Ovary (tissue), 10 donors: ENCODE measurements at places on chromosomes 4 and X. TPM values are rescaled to one million over a fixed set of nuclear protein-coding genes. Genes with fewer than 3 reads are reported as not detected.

The EVC2 gene
- 14.2 TPM for total RNA-seq

The MORF4L2 gene
- total RNA-seq, result 603 TPM

The ELF4 gene
- total RNA-seq, result 24.2 TPM

The CXCL1 gene
- total RNA-seq, result 1.5 TPM

The NKX6-1 gene
- 0.23 TPM for total RNA-seq

The GPR173 gene
- 12.0 TPM for total RNA-seq

The FAM184B gene
- not detected for total RNA-seq

The MAGEB3 gene
- not detected for total RNA-seq

The MAGIX gene
- total RNA-seq, result 22.5 TPM

The VCX2 gene
- not detected for total RNA-seq

The IRAK1 gene
- 53.5 TPM for total RNA-seq

The ELK1 gene
- total RNA-seq, result 44.7 TPM

DNA sequence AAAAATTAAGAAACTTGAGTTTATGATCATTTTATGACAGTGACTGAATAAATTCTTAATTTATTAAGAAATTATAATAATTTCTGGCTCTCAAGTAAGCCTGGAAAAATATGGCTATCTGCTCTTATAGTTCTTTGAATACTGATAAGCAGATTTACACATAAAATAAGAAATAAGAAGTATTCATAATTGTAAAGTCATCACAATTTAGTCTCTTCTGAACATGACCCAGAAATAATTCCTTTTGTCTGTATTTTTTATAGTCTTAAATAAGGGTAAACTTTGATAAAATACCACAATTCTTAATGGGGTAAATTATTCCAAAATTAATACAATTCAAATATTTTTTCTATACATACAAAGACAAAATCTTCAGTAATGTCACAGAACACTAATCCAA is 72.7 kb downstream of the ANKRD17 start:
- no peaks in the 10 kb centered on the region for H3K27me3 ChIP-seq
- H3K27ac ChIP-seq, result no peak overlapping the region
- H3K36me3 ChIP-seq, result no peaks in the 10 kb centered on the region
- DNase-seq, result no peak
- H3K4me3 ChIP-seq, result no peak overlapping the region

- H3K4me3 ChIP-seq, result no peak overlapping the region
- H3K27ac ChIP-seq, result peak overlapping the region; percentile 57
- H3K36me3 ChIP-seq, result no peaks in the 10 kb centered on the region
- no peaks in the 10 kb centered on the region for H3K4me1 ChIP-seq
- H3K27me3 ChIP-seq, result no peaks in the 10 kb centered on the region
- no peak for DNase-seq
These were observed 73.0 kb upstream of the CLCN4 start for GRCh38 chrX:10083809-10084208.

DNA sequence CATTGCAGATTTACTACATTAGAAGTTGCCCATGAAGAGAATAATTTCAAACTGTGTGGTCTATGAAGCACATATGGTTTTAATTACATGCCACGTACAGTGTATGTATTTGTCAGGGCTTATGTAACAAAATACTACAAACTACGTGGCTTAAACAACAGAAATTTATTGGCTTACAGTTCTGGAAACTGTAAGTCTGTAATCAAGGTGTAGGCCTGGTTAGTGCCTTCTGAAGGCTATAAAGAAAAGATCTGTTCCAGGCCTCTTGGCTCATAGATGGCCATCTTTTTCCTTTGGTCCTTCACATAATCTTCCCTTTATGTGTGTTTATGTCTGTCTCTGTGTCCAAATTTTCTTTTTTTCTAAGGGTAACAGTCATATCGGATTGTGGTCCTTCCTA is 1160.2 kb downstream of the FAM133A start:
- no peak overlapping the region for H3K4me3 ChIP-seq
- no peak for DNase-seq
- no peaks in the 10 kb centered on the region for H3K36me3 ChIP-seq
- H3K27ac ChIP-seq, result no peak overlapping the region

- no peaks in the 10 kb centered on the region for H3K27me3 ChIP-seq
- no peak overlapping the region for H3K4me3 ChIP-seq
- DNase-seq, result no peak
- no peaks in the 10 kb centered on the region for H3K4me1 ChIP-seq
- H3K27ac ChIP-seq, result no peak overlapping the region
- no peaks in the 10 kb centered on the region for H3K36me3 ChIP-seq
These were observed 15.9 kb downstream of the IL15 start for GRCh38 chr4:141652161-141652778.

GRCh38 chr4:149986917-149987316 is 91.3 kb upstream of the DCLK2 start:
- H3K4me3 ChIP-seq, result no peak overlapping the region
- DNase-seq, result no peak
- no peaks in the 10 kb centered on the region for H3K27me3 ChIP-seq

DNA sequence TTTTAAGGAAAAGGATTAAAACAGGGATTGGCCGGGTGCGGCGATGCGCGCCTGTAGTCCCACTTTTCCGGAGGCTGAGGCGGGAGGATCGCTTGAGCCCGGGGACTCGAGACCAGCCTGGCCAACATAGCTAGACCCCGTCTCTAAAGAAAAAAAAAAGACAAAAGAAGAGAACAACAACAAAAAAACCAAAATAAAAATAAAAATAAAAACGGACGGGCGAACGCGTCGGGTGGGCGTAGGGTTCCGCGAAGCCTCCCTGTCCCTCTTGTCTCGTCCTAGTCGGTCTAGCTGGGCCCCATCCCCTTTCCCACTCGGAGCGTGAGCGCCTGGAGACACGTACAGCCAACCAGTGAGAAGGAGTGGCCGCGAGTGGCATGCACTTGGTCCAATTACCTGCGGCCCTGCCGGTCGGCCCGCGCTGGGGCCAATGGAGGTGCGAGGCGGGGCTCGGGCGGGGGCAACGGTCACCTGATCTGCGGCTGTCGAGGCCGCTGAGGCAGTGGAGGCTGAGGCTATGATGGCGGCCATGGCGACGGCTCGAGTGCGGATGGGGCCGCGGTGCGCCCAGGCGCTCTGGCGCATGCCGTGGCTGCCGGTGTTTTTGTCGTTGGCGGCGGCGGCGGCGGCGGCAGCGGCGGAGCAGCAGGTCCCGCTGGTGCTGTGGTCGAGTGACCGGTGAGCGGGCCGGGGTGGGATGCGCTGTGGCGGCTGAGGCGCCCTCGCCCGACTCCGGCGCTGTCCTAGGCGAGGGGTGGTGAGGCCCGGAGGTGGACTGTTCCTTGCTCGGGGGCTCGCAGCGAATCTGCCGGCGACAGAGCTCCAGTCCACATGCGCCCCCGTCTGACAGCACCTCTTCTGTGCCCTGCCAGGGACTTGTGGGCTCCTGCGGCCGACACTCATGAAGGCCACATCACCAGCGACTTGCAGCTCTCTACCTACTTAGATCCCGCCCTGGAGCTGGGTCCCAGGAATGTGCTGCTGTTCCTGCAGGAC is at the start of gene ATP6AP1:
ATP6AP1 (plus strand) TSS at position 502 of the 996 bp plus-strand sequence; CDS start at position 518, 16 bp downstream.
- no peaks in the 10 kb centered on the region for H3K4me1 ChIP-seq
- H3K4me3 ChIP-seq, result peak within 1 kb of the TSS; percentile 51
- no peaks in the 10 kb centered on the region for H3K27me3 ChIP-seq
- peak; percentile 94 for DNase-seq

GRCh38 chr4:21921526-21922180 is 26.9 kb downstream of the KCNIP4 start:
- H3K4me1 ChIP-seq, result no peaks in the 10 kb centered on the region
- no peak overlapping the region for H3K27ac ChIP-seq
- H3K36me3 ChIP-seq, result no peaks in the 10 kb centered on the region
- no peak overlapping the region for H3K4me3 ChIP-seq
- H3K27me3 ChIP-seq, result no peaks in the 10 kb centered on the region
- DNase-seq, result no peak

GRCh38 chr4:117770269-117771102 is 263.8 kb upstream of the NDST3 start:
- no peaks in the 10 kb centered on the region for H3K27me3 ChIP-seq
- no peak overlapping the region for H3K27ac ChIP-seq
- H3K4me1 ChIP-seq, result no peaks in the 10 kb centered on the region

DNA sequence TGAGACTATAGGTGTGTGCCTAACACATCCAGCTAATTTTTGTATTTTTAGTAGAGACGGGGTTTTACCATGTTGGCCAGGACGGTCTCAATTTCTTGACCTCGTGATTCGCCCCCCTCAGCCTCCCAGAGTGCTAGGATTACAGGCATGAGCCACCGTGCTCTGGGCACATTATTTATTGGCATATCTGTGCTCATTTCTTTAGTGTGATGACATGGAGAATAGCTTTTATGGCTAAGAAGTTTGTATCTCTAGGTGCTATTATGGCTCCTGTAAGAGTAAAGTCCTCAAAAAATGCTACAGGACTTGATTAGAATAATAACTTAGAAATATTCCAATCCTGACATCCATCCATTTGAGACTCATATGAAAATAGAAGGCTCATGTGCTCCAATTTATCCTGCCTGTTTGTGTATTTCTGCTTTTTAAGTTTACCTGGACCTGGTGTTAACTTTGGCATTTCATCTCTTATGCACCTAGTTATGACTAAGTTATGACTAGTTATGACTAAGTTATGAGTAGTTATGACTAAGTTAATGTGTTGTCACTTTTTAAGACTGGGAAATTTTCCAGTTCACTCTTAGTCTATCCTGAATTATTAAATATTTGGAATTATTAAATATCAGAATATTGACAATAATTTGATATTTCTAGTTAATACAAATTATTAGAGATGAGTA is 36.4 kb upstream of the UNC5C start:
- H3K27ac ChIP-seq, result no peak overlapping the region
- DNase-seq, result no peak
- H3K4me3 ChIP-seq, result no peak overlapping the region
- no peaks in the 10 kb centered on the region for H3K4me1 ChIP-seq
- no peaks in the 10 kb centered on the region for H3K27me3 ChIP-seq

GRCh38 chr4:78951862-78952472 is 12.7 kb upstream of the PAQR3 start:
- no peaks in the 10 kb centered on the region for H3K36me3 ChIP-seq
- H3K27me3 ChIP-seq, result no peaks in the 10 kb centered on the region
- no peak overlapping the region for H3K4me3 ChIP-seq
- no peak overlapping the region for H3K27ac ChIP-seq
- no peaks in the 10 kb centered on the region for H3K4me1 ChIP-seq
- DNase-seq, result no peak

- no peaks in the 10 kb centered on the region for H3K36me3 ChIP-seq
- no peaks in the 10 kb centered on the region for H3K4me1 ChIP-seq
- no peak overlapping the region for H3K4me3 ChIP-seq
- DNase-seq, result no peak
- H3K27me3 ChIP-seq, result no peaks in the 10 kb centered on the region
- no peak overlapping the region for H3K27ac ChIP-seq
These were observed 51.2 kb downstream of the TIGD2 start for GRCh38 chr4:89162496-89162895.

- H3K36me3 ChIP-seq, result no peaks in the 10 kb centered on the region
- H3K4me3 ChIP-seq, result no peak overlapping the region
- H3K4me1 ChIP-seq, result no peaks in the 10 kb centered on the region
- no peaks in the 10 kb centered on the region for H3K27me3 ChIP-seq
- no peak overlapping the region for H3K27ac ChIP-seq
- DNase-seq, result no peak
These were observed 14.2 kb downstream of the SEC24D start for GRCh38 chr4:118821590-118822293.

DNA sequence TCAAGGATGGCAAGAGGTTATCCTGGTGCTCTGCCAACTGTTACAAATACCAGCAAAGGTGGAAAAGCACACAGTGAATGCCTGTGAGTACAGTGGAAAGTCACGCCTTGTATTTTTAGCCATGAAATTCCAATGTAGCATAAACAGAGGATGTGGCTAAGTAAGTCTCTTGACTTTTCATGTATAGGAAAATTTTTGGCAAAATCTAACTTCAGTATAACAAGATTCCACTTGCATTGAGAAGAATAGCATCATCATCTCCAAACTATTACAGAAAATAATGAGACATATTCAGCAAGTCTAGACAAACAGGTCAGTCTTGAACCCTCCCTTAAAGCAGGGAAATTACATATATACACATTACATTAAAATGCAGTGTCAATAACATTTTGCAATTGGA is 7.9 kb downstream of the SLC10A6 start:
- DNase-seq, result no peak
- H3K4me1 ChIP-seq, result no peaks in the 10 kb centered on the region
- H3K27me3 ChIP-seq, result no peaks in the 10 kb centered on the region
- no peak overlapping the region for H3K4me3 ChIP-seq
- H3K36me3 ChIP-seq, result no peaks in the 10 kb centered on the region

GRCh38 chrX:67094061-67094460 is 449.8 kb upstream of the AR start:
- DNase-seq, result no peak
- no peaks in the 10 kb centered on the region for H3K4me1 ChIP-seq
- no peak overlapping the region for H3K4me3 ChIP-seq
- no peaks in the 10 kb centered on the region for H3K36me3 ChIP-seq
- no peaks in the 10 kb centered on the region for H3K27me3 ChIP-seq

GRCh38 chrX:19683358-19683757 is 168.1 kb upstream of the MAP3K15 start:
- DNase-seq, result no peak
- no peaks in the 10 kb centered on the region for H3K4me1 ChIP-seq
- H3K36me3 ChIP-seq, result no peaks in the 10 kb centered on the region
- H3K27ac ChIP-seq, result no peak overlapping the region

DNA sequence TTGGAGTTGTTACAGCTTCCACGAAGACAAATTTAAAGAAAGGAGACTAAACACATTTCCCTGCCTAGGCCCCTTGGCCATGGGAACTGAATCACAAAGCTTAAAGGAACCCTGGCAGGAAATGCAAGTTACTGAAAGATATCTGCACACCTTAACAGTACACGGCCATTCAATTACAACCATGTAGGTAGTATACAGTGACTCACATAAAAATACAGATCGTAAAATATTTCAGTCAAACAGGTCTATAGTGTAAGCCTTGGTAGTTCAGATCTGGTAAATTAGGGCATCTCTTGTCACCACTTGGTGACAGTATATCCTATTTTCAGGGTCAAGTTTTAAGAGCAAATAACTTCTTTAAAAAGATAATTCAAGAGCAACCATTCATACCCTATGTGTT is 112.0 kb downstream of the ATG4A start:
- no peak for DNase-seq
- H3K27me3 ChIP-seq, result no peaks in the 10 kb centered on the region
- H3K4me1 ChIP-seq, result no peaks in the 10 kb centered on the region
- H3K36me3 ChIP-seq, result no peaks in the 10 kb centered on the region
- H3K4me3 ChIP-seq, result no peak overlapping the region

- H3K27ac ChIP-seq, result no peak overlapping the region
- H3K27me3 ChIP-seq, result no peaks in the 10 kb centered on the region
These were observed 33.0 kb downstream of the SGMS2 start for GRCh38 chr4:107857741-107858140.

- no peak overlapping the region for H3K27ac ChIP-seq
- no peaks in the 10 kb centered on the region for H3K36me3 ChIP-seq
- no peak overlapping the region for H3K4me3 ChIP-seq
- peaks cover 2% of the 10 kb centered on the region for H3K4me1 ChIP-seq
These were observed 70.8 kb downstream of the RWDD4 start for GRCh38 chr4:183588169-183588675.
